ENCODE measurements at places on chromosomes 13 and 19.

- DNase-seq = no peak
Measured at GRCh38 chr19:55431183-55431582, 11.9 kb downstream of the SHISA7 start.

DNA sequence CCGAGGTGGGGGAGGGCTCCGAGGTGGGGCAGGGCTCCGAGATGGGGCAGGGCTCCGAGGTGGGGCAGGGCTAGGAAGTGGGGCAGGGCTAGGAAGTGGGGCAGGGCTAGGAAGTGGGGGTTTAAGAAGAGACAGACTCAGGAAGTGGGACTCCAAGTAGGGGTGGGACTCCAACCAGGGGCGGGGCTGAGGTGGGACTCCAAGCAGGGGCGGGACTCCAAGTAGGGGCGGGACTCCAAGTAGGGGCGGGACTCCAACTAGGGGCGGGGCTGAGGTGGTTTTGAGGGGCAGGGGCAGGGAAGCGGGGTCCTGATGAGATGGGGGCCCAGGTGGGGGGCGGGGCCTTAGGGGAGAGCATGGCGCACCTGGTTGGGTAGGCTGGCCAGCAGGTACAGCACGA is 13.6 kb downstream of the CFD start:
- DNase-seq = peak; percentile 63

DNA sequence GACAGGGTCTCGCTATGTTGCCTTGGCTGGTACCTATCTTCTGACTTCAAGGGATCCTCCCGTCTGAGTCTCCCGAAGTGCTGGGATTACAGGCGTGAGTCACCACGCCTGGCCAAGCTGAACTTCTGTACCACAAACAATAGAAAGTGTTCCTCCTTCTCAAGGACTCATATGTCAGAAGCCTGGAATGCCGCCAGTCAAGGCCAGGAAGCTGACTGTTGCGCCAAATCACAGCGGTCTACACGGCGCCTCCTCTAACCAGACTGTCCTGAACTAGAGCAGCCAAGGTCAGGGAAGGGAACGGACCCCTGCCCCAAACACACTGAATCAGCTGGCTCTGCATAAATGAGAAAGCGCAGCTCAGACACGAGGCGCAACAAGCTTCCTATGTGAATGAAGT is 14.6 kb downstream of the RAB20 start:
- peak; percentile 98 for DNase-seq

DNA sequence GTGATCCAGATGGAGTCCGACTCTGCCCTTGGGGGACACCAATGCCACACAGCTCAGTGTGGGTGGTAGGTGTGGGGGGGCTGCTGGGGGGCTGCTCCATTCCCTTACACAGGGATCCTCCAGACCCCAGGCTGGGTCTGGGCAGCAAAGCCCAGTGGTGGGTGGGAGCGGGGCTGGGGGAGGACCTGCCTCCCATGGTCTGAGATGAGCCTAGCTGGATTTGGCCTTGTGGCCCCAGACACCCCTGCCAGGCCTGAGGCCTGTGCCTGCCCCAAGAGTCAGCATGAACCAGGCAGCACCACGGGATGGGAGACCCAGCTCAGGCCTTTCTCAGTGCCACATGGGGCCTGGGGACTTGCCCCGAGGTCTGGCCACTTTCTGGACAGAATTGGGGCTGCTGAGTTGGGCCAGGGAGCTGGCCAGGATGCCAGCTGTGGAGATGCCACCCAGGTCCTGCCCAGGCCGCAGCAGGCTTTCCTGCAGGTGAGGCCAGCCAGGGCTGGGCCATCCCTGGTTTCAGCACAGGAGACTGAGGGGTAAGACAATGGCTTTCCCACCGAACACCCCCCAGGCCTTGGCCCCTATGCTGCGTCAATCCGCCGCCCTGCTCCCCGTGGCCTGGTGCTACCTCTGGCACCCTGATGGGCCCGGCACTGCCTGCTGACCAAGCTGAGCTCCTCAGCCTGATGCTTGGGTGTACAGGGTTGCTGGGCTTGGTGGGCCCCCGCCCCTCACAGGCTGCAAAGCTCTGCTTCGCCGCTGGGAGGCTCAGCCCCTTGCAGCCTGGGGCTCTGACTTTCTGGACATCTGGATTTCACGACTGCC is 24.2 kb downstream of the CEBPG start:
- DNase-seq = no peak

- no peak for DNase-seq
Measured at GRCh38 chr13:51440381-51440780, 12.5 kb downstream of the INTS6 start.

Measured in ovary (tissue), 10 donors.